ENCODE measurements at places on chromosomes 3 and 15.

GRCh38 chr15:71687902-71688508, 122.3 kb upstream of the NR2E3 start:
- no peak for DNase-seq

- no peak for DNase-seq
Measured at GRCh38 chr3:119420196-119420595, 43.2 kb downstream of the TMEM39A start.

- no peak for DNase-seq
Measured at GRCh38 chr15:101437209-101437608, 52.3 kb downstream of the PCSK6 start.

- no peak for DNase-seq
Measured at GRCh38 chr15:71812966-71813722, 2.8 kb downstream of the NR2E3 start.

DNA sequence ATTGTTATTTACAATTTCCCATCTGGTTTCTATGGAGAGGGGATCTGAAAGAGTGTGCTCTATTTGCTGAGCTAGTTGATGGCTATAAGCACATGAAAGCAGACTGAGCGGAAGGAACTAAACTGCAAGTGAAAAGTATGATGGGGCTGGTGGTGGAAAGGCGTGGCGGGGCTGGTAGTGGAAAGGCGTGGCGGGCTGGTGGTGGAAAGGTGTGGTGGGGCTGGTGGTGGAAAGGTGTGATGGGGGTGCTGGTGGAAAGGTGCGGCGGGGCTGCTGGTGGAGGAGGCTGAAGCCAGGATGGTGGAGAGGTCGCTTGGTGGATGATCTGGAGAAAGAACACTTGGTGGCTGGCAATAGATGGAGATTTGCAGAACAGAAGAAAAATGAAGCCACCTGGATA, 136.7 kb downstream of the FMN1 start:
- no peak for DNase-seq

GRCh38 chr3:60146121-60146520, 1096.3 kb upstream of the CFAP20DC start:
- no peak for DNase-seq

GRCh38 chr3:37737134-37737533, 124.5 kb upstream of the CTDSPL start:
- no peak for DNase-seq

DNA sequence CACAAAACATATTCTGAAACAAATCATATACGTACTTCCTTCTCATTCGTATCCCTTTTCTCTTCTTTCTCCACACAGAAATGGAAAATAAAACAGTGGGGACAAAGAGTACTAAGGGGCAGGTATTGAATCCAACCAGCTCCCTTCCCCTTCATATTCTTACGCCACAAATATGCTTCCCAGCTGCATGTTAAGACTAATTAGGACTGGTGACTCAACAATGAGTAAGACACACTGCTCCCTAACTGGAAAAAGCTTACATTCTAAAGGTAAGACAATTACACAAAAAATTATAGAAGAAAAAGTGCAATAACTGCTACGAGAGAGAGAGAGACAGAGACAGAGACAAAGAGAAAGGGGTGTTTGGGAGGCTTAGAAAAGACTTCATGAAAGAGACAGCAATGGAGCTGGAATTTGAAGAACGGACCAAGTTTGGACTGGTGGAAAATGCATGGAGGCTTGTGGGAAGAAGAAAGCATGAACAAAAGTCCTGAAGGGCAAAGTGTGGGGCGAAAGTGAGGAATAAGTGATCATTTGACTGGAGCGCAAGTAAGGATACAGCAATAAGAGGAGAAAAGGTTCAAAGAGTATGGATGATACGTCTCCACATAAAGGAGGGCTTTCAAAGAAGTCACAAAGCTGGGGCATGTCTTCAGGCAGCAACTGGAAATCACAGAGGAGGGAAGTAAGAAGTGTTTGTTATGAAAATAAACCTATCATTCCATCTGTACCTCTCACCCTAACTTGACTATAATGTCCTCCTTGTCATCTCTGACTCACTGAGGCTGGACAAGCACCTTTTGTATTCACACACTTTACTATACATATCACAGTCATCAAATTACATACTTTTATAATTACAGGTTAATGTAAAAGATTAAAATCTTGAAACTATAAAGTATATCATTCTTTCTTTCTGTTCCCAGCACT, 49.2 kb downstream of the RYK start:
- DNase-seq = no peak

- no peak for DNase-seq
Measured at GRCh38 chr3:126490619-126491018, 14.9 kb upstream of the ZXDC start.

DNA sequence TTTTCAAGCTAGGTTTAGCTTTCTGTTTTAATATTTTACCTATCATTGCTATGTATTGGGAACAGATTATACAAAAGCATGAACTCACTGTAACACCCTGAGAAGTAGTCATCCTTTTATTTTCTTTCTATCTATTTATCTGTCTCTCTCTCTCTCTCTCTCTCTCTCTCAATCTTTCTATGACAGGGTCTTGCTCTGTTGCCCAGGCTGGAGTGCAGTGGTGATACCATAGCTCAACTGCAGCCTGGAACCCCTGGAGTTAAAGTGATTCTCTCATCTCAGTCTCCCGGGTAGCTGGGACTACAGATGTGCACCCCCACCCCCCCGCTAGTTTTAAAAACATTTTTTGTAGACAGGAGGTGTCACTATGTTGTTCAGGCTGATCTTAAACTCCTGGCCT, 28.9 kb downstream of the PRTG start:
- no peak for DNase-seq

All from DMS79 (cell line).